ENCODE measurements at places on chromosomes 4 and X.
A peak's percentile ranks its signal among the peaks of the same experiment; 100 is the strongest.

DNA sequence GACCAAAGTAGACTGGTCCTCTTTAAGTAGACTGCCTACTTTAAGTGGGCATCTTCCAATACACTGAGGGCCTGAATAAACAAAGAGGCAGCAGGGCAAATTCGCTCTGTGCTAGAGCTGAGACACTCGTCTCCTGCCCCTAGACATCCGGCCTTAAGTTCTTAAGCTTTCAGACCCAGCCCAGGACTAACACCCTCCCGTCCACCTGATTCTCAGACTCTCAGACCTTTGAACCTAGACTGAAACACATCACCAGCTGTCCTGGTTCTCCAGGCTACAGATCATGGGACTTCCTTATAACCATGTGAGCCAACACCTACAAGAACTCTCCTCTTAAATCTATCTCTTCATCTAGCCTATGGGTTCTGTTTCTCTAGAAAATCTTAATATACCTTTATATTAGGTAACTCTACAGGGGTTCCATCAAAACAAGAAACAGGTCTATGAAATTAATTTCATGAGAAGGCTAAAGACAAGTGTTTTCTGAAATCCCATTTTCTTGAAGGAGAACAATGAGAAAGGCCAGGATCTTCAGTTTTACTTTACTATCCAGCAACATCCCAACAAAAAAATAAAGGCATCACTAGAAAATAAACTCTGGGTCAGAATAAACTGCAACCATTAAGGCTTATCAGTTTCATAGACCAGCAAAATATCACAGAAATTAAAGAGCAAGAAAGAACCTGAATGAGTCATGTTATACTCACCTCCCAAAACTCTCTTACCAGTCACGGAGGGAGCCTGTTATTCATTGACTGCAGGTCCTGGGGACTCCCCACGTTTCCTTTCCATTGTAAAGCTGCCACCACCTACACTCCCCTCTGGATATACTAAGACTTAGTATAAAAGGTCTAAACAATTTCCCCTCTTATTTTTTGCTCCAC, 14.8 kb downstream of the ADGRA3 start:
- DNase-seq = no peak
- H3K27ac ChIP-seq = no peak overlapping the region
- no peaks in the 10 kb centered on the region for H3K36me3 ChIP-seq
- H3K27me3 ChIP-seq = no peaks in the 10 kb centered on the region
- H3K4me1 ChIP-seq = peaks cover 6% of the 10 kb centered on the region
- H3K4me3 ChIP-seq = no peak overlapping the region

GRCh38 chr4:40357738-40358137, 22.6 kb downstream of the CHRNA9 start:
- no peaks in the 10 kb centered on the region for H3K27me3 ChIP-seq
- H3K4me1 ChIP-seq = no peaks in the 10 kb centered on the region
- no peak for DNase-seq
- H3K4me3 ChIP-seq = no peak overlapping the region

GRCh38 chrX:103585411-103586313, at the start of gene TCEAL4:
TCEAL4 (plus strand) TSS chrX:103585515; CDS start chrX:103586676, 1,161 bp downstream.
- H3K27ac ChIP-seq = peak within 1 kb of the TSS; percentile 90
- H3K27me3 ChIP-seq = no peaks in the 10 kb centered on the region

DNA sequence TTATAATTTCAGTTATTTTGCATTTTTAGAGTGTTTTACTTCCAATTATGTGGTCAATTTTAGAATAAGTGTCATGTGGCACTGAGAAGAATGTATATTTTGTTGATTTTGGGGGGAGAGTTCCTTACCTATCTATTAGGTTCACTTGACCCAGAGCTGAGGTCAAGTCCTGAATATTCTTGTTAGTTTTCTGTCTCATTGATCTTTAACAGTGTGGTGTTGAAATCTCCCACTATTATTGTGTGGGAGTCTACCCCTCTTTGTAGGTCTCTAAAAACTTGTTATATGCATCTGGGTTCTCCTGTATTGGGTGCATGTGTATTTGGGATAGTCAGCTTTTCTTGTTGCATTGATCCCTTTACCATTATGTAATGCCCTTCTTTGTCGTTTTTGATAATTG, 127.0 kb upstream of the ZDHHC15 start:
- no peak overlapping the region for H3K27ac ChIP-seq
- no peaks in the 10 kb centered on the region for H3K36me3 ChIP-seq

DNA sequence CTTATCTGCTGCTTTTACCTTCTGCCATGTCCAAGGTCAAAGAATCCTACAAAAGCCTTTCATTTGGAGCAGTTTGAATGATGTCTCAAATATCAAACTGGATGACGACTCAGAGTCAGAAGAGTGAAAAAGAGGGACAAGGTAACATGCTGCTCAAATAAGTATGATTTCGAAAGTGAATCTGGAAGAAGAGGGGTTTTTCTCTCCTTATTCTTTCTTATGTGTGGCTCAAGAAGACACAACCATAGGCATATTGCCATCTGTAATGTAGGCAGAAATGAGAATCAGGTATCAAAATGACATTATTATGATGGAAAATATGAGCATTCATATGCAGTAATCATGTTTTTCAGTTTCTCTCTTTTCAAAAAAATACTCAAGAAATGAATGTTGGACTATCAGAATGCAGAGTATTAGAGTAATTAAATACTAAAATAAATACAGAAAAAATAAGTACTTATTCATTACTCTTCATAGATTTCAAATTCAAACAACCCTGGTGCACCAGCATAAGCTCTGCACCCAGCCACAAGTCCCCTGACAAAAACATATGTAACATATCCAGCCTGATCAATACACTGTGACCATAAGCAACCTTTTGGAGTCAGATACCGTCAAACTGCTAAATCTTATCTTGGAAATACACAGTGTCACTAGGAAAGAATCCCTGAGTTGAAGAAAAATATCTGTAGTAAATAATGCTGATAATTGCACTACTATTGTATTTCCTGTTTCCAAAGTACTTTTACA, 468.6 kb downstream of the INPP4B start:
- no peaks in the 10 kb centered on the region for H3K27me3 ChIP-seq
- no peak overlapping the region for H3K4me3 ChIP-seq
- H3K27ac ChIP-seq = no peak overlapping the region
- H3K4me1 ChIP-seq = peaks cover 25% of the 10 kb centered on the region
- no peaks in the 10 kb centered on the region for H3K36me3 ChIP-seq

DNA sequence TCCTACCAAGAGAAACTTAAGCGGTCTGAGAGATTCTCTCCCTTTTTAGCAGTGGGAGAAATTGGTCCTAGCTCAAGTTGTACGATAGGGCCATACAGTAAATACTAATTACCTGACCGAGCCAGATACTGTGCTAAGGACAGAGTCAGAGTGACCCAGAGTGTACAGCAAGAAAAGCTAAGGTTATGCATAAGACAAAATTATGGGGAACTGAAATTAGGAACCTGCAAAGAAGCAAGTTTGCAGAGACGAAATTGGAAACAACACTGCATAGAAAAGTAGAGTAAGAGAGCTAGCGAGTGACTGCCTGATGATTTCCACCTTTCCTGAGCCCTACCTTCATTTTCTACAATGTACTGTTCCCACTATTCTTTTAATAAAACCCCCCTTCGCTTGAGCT, 278.1 kb downstream of the NKX6-1 start:
- H3K4me1 ChIP-seq = no peaks in the 10 kb centered on the region
- no peaks in the 10 kb centered on the region for H3K36me3 ChIP-seq
- no peak overlapping the region for H3K4me3 ChIP-seq
- no peaks in the 10 kb centered on the region for H3K27me3 ChIP-seq
- no peak overlapping the region for H3K27ac ChIP-seq

- no peaks in the 10 kb centered on the region for H3K4me1 ChIP-seq
- no peaks in the 10 kb centered on the region for H3K27me3 ChIP-seq
- no peak for DNase-seq
- no peak overlapping the region for H3K27ac ChIP-seq
- H3K4me3 ChIP-seq = no peak overlapping the region
- H3K36me3 ChIP-seq = no peaks in the 10 kb centered on the region
Observed at GRCh38 chrX:8043121-8043520, 115.9 kb upstream of the PNPLA4 start.

GRCh38 chr4:54547299-54548097, 110.3 kb upstream of the KIT start:
- H3K36me3 ChIP-seq = no peaks in the 10 kb centered on the region
- H3K4me3 ChIP-seq = no peak overlapping the region
- H3K27ac ChIP-seq = no peak overlapping the region
- no peak for DNase-seq
- no peaks in the 10 kb centered on the region for H3K27me3 ChIP-seq

- H3K27ac ChIP-seq = peak overlapping the region; percentile 85
- no peaks in the 10 kb centered on the region for H3K27me3 ChIP-seq
- H3K36me3 ChIP-seq = peaks cover 17% of the 10 kb centered on the region
Observed at GRCh38 chr4:7821245-7822136, 118.2 kb downstream of the AFAP1 start.

- no peak for DNase-seq
- H3K36me3 ChIP-seq = no peaks in the 10 kb centered on the region
- no peak overlapping the region for H3K27ac ChIP-seq
- no peaks in the 10 kb centered on the region for H3K4me1 ChIP-seq
- H3K4me3 ChIP-seq = no peak overlapping the region
- no peaks in the 10 kb centered on the region for H3K27me3 ChIP-seq
Observed at GRCh38 chrX:155857561-155857960, 23.6 kb upstream of the VAMP7 start.

DNA sequence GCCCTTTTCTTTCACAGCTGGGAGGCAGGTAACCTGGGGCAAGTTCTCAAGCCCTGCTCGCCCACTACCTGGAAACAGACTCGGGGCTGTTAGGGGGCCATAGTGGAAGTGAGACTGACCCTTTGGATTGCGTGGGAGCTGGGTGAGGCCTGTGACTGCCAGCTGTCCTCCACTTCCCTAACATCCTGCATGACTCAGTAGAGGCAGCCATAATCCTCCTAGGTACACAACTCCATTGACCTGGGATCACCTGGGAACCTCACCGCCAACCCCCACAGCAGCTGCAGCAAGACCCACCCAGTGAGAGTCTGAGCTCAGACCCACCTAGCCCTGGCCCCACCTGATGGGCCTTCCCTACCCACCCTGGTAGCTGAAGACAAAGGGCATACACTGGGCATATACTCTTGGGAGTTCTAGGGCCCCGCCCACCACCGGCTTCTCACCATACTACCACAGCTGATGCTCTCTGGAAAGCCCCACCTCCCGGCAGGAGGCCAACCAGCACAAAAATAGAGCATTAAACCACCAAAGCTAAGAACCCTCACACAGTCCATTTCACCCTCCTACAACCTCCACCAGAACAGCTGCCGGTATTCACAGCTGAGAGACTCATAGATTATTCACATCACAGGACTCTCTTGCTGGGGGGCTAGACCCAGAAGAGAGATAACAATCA, 61.1 kb upstream of the DCTD start:
- H3K36me3 ChIP-seq = no peaks in the 10 kb centered on the region
- H3K27ac ChIP-seq = no peak overlapping the region
- H3K27me3 ChIP-seq = no peaks in the 10 kb centered on the region
- H3K4me1 ChIP-seq = no peaks in the 10 kb centered on the region

DNA sequence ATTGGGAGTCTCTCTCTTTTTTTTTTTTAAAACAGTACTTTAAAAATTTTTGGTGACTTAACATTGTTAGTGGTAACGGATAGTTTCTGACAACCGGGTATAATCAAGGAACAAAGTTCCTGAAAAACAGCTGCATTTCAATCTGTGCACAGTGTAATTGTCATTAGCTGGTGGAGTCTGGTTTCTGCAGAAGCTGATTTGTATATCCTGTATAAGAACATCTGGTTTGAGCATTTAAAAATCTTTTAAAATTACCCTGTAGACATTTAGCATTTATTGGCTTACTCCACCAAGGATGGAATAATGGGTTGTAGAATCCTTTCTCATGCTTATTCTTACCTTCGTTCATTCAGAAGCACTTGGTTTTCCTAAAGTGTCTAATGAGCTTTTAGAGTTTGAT, 11.2 kb downstream of the JADE1 start:
- H3K4me3 ChIP-seq = no peak overlapping the region
- H3K36me3 ChIP-seq = no peaks in the 10 kb centered on the region
- no peak overlapping the region for H3K27ac ChIP-seq
- H3K4me1 ChIP-seq = peaks cover 35% of the 10 kb centered on the region
- H3K27me3 ChIP-seq = no peaks in the 10 kb centered on the region
- no peak for DNase-seq

DNA sequence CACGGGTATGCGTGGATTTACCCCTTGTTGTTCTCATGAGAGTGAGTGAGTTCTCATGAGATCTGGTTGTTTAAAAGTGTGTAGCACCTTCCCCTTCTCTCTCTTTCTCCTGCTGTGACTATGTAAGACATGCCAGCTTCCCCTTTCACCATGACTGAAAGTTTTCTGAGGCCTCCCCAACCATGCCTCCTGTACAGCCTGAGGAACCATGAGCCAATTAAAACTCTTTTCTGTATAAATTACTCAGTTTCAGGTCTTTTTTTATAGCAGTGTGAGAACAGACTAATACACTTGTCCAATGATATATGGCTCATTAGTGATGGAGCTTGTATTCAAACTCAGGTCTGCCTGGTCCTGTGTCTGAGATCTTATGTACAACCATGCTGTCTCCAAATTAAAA, 28.5 kb upstream of the RTL3 start:
- no peaks in the 10 kb centered on the region for H3K36me3 ChIP-seq
- no peak overlapping the region for H3K27ac ChIP-seq
- no peaks in the 10 kb centered on the region for H3K27me3 ChIP-seq
- H3K4me3 ChIP-seq = no peak overlapping the region

DNA sequence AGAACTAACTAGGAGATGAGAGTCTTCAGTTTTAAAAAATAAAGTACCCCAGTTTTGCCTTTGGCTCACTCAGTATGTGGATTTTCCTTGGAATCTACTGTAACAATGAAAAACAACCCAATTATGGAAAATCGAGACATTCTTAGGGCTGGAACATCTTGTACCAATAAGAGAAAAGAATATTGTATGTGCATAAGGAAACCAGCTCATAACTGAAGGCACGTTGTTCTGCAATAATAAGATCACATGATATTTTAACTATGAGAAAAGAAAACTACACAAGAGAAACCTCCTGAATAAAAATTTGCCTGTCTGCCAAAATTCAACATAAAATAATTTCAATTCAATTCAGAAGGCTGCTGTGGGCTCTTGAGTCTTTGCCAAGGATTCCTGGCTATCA, 261.8 kb upstream of the EDNRA start:
- H3K4me1 ChIP-seq = no peaks in the 10 kb centered on the region
- H3K27me3 ChIP-seq = no peaks in the 10 kb centered on the region
- no peak for DNase-seq
- H3K4me3 ChIP-seq = no peak overlapping the region
- H3K27ac ChIP-seq = peak overlapping the region; percentile 25

GRCh38 chr4:5452156-5452555, 256.2 kb downstream of the EVC2 start:
- H3K4me3 ChIP-seq = no peak overlapping the region
- no peak for DNase-seq
- H3K36me3 ChIP-seq = no peaks in the 10 kb centered on the region
- no peaks in the 10 kb centered on the region for H3K4me1 ChIP-seq

Data from tibial artery (tissue), 4 donors.